Stimulated activated CD4-positive, alpha-beta T cell treated with anti-CD3 and anti-CD28 coated beads, TNF-alpha, amount 100 ng/mL, for 48 hours (primary cell): ENCODE measurements at places on chromosomes 12 and 14.

DNA sequence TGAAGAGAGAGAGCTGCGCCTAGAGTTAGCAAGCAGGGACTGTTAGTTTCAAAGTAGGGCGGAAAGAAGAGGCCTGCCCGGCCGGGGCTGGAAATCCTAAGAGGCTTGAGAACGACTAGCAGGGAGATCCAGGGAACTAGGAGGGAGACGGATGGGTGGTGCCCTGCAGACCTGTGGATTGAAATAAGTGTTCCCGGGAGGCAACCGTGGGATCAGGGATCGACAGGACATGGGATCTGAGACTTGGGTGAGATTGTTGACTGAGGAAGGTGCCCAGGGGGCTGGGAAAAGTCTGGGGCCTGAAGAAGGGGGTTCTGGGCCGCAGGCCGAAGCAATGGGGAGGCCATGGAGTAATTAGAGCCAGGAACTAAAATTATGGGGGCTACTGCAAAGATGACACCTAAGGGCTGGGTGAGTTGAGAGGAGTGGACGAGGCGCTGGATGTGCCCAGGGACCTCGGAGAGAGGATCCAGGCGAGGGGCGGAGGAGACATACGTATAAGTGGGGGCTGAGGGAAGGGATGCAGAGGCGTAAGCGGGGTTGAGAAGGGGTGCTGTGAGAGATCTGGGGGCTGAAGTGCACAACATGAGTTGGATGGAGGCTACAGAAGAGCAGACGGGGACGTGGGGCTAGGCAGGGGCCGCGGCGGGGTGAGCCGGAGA is 635 bp downstream of the LTA4H start:
- no peak for DNase-seq

DNA sequence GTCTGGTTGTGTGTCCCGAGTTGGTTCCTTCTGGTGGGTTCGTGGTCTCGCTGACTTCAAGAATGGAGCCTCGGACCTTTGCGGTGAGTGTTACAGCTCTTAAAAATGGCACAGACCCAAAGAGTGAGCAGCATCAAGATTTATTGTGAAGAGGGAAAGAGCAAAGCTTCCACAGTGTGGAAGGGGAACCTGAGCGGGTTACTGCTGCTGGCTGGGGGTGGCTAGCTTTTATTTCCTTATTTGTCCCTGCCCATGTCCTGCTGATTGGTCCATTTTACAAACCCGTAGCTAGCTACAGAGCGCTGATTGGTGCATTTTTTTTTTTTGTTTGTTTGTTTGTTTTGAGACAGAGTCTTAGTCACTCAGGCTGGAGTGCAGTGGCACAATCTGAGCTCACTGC is 29.3 kb downstream of the FGF6 start:
- DNase-seq: no peak

- DNase-seq: no peak
These were observed 6.3 kb upstream of the KRT5 start for GRCh38 chr12:52526511-52526951.

- no peak for DNase-seq
These were observed 68.0 kb downstream of the KIF26A start for GRCh38 chr14:104206281-104206904.

DNA sequence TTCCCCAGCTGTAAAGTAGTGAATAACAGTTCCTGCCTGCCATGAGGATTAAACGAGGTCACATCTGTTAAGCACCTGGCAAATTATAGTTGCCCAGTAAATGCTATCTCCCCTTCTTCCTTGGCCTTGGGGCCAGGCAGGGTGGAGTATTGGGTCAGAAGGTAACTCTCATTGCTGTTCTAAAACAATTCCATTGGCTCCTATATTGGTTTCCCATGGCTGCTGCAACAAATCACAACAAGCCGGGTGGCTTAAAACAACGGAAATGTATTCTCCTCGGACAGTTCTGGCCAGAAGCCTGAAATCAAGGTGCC is 31.9 kb downstream of the MMAB start:
- no peak for DNase-seq

DNA sequence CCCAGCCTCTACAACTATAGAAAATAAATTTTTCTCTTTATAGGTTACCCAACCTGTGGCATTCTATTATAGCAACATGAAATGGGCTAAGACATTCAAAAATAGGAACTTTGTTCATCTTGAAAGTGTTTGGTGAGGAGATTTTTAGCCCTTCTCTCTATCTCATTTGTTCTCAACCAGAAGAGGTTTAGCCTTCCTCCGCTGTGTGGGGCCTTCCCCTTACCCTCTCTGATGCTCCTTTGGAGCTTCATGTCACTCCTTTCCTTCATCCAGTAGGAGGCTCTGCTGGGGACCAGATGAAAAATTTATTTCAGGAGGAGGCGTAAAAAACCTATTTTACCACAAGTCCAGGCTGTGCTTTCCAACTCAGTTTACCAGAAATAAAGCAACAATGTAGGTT is 94.1 kb downstream of the RTN1 start:
- DNase-seq: no peak

DNA sequence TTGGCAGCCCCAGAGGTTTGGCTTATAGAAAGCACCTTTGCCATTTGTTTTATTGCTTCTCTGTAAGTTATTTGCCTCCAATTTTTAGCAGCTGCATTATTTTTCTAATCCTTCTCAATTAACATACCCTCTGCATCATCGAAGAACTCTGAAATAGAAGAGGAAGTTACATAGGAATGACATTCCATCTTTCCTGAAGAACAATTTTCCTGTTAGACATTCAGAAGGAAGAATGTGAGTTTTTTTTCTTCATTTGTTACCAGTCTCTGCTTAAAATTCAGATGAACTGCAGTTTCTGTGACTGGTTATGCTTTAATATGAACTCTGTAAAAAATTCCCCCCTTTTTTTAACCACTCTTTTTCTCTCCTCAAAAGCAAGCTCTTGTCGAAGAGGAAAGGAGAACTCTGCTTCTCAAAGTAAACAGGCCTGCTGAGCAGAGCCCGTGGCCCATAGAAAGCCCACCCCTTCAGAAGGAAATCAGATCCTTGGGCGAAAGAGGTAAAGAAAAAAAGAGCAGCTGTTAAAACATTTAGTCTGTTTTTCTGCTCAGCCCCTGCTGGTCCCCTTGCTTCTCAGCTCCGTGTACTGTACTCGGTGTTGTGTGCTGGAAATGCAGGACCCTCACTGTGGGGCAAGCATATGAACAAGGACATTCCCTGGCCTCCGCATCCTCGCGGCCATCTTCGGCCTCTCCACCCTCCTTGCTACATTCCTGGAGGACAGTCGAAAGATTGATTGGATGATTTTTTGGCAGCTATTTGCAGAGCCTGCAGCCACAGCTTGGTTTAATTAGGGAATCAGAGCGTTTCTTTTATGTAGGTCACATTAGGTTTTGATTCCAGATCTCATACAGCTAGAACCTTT is 164.4 kb upstream of the LRIG3 start:
- no peak for DNase-seq

GRCh38 chr12:69119770-69120169 is 119.6 kb upstream of the CPSF6 start:
- DNase-seq: no peak

DNA sequence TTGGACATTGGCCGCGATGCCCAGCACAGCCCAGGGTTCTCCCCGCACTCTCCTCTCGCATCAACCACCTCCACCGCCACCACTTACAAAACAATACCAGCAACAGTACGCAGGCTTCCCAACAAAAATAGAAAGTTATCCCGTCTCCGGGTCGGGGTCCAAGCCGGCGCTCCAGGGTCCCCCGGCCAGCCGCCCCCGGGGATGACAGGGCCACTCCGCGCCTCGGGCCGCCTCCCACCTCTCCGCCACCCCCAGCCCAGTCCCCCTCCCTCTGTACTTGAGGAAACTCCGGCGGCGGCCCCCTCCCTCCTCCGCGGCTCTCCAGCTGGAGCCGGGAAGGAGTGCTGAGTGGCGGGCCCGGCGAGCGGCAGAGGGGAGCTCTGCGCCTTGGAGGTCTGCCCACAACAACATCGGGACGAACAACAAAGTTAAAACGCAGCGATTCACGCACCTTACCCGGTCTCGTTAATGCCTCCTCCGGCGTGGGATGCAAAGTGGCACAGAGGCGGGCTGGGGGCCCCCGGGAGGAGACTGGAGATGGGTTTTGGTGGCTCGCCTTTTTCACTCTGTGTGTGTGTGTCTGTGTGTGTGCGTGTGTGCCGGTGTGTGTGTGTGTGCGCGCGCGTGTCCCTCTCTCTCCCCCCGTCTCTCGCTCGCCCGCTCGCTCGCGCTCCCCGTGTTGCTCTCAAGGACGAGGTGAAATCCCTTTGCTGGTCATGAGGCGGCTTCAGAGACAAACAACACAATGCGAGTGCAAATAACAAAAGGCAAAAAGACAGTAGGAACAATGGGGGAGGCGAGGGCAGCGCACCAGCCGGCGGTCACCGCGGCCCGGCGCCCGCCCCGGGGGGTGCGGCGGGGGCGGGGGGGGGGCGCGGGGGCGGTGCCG is 386.8 kb downstream of the BCAT1 start:
- no peak for DNase-seq

- no peak for DNase-seq
These were observed 86.6 kb downstream of the PAPLN start for GRCh38 chr14:73323896-73324399.

DNA sequence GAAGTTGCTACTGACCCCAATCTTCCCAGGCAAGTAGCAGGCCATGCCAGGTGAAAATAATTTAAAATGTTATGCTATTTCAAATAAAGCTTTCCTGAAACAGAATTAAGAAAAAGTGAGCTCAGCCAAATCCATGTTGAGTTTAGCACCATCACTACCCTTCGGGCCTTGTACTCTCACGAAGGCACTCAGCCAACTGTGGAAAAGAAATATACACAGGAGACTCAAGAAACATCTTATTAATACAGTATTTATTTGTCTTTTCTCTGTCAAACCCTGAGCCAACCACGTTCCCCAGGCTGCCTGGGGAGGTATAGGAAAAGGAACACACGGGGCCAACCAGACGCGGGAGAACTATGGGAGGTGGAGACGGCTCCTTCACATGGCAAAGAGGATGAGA is 10.9 kb downstream of the ATP5MC2 start:
- DNase-seq: no peak

GRCh38 chr14:73785834-73786635 is 65.6 kb upstream of the PTGR2 start:
- DNase-seq: no peak

GRCh38 chr12:123150744-123151456 is at the start of gene PITPNM2:
Gene PITPNM2 (minus strand): TSS chr12:123151090. CDS start chr12:123034590, 116,500 bp downstream.
- DNase-seq: no peak
